ENCODE measurements at places on chromosomes 2 and 18.
A peak's percentile ranks its signal among the peaks of the same experiment; 100 is the strongest.

- peak; percentile 3 for DNase-seq
These were observed 24.1 kb downstream of the EIF2AK3 start for GRCh38 chr2:88603146-88603545.

GRCh38 chr2:138455691-138456090 is 45.9 kb upstream of the SPOPL start:
- no peak for DNase-seq

GRCh38 chr2:46236006-46236875 is 61.0 kb upstream of the EPAS1 start:
- DNase-seq = no peak

DNA sequence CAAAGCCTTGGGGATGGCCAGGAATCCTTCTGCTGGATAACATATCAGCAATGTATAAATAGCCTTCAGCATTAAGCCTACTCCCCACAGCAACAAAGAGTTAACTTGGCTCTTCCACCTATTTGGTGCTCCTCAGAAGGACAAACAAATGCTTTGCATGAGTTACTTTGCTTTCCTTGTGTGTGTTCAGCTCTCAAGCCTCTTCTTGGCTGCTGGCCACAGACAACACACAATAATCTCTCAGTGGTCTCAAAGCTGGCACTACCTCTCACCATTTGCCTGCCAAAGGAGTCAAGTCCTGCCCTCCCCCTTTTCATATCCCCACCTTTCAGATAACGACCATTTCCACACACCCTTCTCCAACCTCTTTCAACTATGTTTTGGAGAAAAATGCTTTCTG is 17.5 kb downstream of the FTCDNL1 start:
- no peak for DNase-seq

DNA sequence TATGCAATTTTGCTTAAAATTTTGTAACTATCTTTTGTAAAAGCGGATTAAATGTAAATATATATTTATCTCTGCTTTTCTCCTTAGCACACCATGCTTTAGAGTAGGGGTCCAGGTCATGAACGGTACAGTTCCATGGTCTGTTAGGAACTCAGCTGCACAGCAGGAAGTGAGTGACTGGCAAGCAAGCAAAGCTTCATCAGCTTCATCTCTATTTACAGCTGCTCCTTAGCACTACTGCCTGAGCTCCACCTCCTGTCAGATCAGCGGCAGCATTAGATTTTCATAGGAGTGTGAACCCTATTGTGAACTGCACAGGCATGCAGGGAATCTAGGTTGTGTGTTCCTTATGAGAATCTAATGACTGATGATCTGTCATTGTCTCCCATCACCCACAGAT is 959.0 kb upstream of the SLC39A10 start:
- no peak for DNase-seq

- no peak for DNase-seq
These were observed 105.6 kb upstream of the RFX8 start for GRCh38 chr2:101580528-101580927.

GRCh38 chr2:108293850-108294249 is 5.2 kb downstream of the SULT1C2 start:
- DNase-seq = no peak

- DNase-seq = no peak
These were observed 179.7 kb downstream of the TWIST2 start for GRCh38 chr2:239027391-239028252.

GRCh38 chr2:182672466-182673165 is 43.4 kb upstream of the DNAJC10 start:
- peak; percentile 60 for DNase-seq

- DNase-seq = no peak
These were observed 1.4 kb downstream of the LBH start for GRCh38 chr2:30232801-30233130.

- DNase-seq = no peak
These were observed 164.7 kb downstream of the MREG start for GRCh38 chr2:215848698-215849097.

GRCh38 chr2:73235315-73236028 is 1.4 kb downstream of the CCT7 start:
- DNase-seq = no peak

- no peak for DNase-seq
These were observed 38.2 kb downstream of the AOX1 start for GRCh38 chr2:200624026-200624425.

DNA sequence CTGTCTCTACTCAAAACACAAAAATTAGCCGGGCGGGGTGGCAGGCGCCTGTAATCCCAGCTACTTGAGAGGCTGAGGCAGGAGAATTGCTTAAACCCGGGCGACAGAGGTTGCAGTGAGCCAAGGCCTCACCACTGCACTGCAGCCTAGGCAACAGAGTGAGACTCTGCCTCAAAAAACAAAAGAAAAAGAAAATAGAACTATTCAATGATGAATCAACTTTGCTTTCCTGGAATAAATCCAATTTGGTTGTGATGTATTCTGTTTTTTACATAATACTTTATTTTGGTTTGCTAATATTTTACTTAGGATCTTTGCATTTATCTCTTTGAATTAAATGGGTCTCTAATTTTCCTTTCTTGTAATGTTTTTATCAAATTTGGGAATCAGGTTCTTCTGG is 86.3 kb upstream of the MBOAT2 start:
- DNase-seq = no peak

- DNase-seq = no peak
These were observed 203.3 kb upstream of the SMAD2 start for GRCh38 chr18:48133671-48134251.

GRCh38 chr18:45920367-45920766 is 46.8 kb downstream of the EPG5 start:
- DNase-seq = peak; percentile 73

- peak; percentile 76 for DNase-seq
These were observed 12.4 kb downstream of the NIF3L1 start for GRCh38 chr2:200901459-200902072.

DNA sequence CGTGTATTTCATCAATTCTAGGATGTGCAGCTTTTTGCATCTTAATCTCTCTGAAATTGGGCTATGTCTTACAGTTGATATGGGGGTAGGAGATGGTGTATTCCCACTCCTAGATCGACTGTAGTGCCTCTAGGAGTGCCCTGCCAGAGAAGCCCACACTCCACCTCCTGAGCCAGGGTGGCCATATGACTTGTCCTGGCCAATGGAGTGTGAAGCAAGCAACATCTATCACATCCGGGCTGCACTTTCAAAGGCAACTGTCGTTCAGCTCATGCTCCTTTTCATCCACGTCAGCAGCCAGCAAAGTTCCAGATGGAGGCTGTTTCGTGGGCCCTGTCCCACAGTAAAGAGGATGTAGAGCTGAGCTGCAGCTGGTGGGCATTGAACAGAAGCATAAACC is 149.4 kb upstream of the SLC1A4 start:
- no peak for DNase-seq

GRCh38 chr2:179106342-179106675 is 56.4 kb upstream of the CCDC141 start:
- no peak for DNase-seq

DNA sequence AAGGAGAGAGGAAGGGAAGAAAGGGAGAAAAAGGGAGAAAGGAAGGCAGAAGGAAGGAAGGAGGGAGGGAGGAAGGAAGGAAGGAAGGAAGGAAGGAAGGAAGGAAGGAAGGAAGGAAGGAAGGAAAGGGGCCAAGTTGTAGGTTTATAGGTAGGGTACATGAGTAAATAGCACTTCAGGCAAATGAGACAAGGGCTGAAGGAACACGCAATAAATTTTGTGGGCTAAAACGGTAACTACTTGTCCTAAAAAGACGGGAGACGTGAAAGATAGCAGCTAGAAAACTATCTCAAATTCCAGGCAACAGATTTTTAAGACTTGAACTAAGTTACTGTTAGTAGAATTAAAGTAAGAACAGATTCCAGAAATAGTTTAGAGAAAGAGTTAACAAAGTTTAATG is 129.3 kb upstream of the XIRP2 start:
- DNase-seq = no peak

GRCh38 chr2:66698576-66699239 is 263.8 kb downstream of the MEIS1 start:
- no peak for DNase-seq

DNA sequence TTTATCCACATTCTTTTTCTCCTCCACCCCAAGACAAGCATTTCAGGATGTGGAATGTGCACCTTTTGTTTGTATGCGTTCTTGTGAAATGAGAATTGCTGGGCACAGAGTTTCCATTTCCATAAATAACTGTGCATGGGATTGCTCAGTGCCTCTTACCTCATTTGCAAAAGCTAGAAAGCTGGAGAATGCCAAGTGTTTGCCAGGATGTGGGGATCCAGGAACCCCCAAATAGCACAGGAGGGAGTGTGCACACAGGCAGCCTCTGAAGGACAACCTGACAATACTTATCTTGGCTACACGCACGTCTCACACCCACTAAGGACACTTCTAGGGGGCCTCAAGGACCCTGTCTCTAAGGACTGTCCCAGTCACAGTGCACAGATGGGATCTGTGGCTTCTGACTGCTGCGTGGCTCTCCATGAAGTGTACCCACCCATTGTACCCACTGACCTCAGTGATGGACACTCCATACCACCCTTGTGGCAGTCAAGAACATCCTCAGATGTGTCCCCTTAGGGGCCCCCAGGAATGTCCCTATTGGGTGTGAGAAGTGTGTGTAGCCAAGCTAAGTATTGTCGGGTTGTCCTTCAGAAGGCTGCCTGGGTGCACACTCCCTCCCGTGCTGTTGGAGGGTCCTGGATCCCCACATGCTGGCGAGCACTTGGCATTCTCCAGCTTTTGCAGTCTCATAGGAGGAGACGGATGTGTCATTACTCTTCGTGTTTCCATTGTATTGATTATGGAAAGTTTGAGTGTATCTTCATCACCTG is 38.4 kb downstream of the CAPN13 start:
- DNase-seq = no peak

DNA sequence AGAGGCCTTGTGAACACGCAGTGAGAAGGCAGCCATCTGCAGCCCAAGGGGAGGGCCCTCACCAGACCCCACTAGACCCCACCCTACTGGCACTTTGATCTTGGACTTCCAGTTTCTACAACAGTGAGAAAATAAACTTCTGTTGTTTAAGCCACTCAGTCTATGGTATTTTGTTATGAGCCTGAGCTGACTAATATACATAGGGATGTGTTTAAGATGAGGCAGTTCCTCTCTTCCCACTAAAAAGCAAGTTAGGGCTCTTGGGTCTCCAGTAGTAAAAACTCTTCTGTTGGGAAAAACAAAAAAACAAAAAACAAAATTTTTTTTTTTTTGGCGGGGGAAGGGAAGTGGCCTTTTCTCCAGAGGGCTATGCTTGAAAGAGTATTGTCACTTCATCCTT is 233.2 kb upstream of the SMAD7 start:
- no peak for DNase-seq

- DNase-seq = no peak
These were observed 211.1 kb downstream of the DSEL start for GRCh38 chr18:67305466-67305865.

- no peak for DNase-seq
These were observed 582.2 kb downstream of the CPS1 start for GRCh38 chr2:211138551-211138950.

GRCh38 chr2:84972207-84972783 is 1.3 kb downstream of the KCMF1 start:
- DNase-seq = no peak

GRCh38 chr2:20755132-20755800 is 67.6 kb downstream of the LDAH start:
- no peak for DNase-seq

GRCh38 chr2:189076120-189076519 is 101.9 kb downstream of the COL3A1 start:
- no peak for DNase-seq

DNA sequence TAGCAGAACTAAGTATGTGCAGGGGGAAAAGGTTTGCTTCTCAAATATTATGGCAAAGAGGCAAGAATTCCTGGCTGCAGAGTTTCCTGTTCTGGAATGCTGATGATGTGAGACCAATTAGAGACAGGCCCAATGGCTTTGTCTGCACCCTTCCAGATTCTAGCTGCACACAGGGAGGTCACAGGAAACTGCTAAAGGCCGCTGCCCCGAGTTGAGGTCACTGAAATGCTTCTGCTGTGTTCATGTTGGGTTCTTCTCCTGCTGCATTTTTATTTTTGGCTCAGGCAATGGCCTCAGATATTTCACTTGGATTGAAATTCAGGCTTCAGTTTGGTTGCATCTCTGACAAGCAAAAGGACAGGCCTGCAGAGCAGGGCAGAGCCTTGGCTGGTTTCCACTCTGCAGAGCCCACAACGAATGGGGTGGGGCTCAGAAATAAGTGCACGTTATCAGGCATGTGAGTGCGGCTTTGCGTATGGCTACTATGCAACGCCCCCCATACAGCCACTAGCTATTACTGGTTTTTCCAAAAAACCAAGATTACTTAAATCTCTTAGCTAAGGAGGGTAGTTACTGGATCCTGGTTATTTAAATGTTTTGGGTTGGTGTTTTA is 66.9 kb upstream of the FZD5 start:
- no peak for DNase-seq

DNA sequence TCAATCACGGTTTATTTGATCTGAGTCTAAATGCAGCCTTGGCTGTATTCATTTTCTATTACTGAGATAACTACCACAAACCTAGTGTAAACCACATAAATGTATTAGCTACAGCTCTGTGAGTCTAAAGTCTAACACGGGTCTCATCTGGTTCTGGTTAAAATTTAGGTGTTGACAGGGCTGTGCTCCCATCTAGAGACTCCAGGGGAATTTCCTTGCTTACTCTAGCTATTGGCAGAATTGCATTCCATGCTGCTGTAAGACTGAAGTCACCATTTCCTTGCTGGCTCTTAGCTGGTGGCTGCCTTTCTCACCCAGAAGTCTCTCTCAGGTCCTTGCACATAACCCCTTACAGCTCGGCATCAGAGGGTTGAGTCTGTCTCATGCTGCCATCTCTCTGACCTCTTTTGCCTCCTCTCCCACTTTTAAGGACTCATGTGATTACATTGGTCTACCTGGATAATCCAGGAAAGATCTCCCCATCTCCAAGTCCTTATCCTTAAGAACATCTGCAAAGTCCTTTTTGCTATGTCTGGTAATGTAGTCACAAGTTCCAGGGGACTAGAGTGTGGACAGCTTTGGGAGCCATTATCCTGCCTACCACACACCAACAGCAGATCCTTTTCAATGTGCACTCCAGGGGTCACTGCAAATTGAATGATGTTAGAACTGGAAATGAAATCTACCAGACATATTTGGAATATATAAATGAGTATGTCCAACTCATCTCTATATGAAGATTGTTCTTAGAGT is 207.0 kb upstream of the AGAP1 start:
- no peak for DNase-seq

DNA sequence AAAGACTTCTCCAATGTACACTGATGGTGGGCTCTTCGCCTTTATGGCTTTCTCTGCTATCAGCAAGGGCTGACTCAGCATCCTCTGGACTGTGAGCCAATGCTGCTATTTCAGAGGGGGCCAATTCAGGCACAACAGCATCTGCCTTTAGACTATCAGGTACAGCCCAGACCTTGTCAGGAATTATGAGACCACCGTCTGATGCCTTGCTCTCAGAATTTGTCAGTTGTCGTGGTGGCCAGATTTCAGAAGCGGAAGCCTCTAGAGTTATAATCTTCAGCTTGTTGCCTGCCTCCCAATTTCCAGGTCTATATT is 92.7 kb downstream of the ALPK2 start:
- no peak for DNase-seq

All from AG09309 (cell line).